T-helper 1 cell treated with Interleukin-12 subunit alpha and Interleukin-12 subunit beta and Interleukin-4 antibody, amounts not matched to agents 30 ng/mL and 1 ng/mL, for 36 hours (primary cell): ENCODE measurements at places on chromosomes 2 and 18. TPM values are rescaled to one million over a fixed set of nuclear protein-coding genes. Genes with fewer than 3 reads are reported as not detected.

The NRP2 gene
- total RNA-seq = 11.1 and 11.4 TPM in 2 replicates

The FSIP2 gene
- 0.27 TPM in 2 replicates for total RNA-seq

The HOXD9 gene
- total RNA-seq = not detected in 2 replicates

The THUMPD2 gene
- total RNA-seq = 13.3 and 15.9 TPM in 2 replicates
